Astrocyte of the hippocampus (primary cell): ENCODE measurements at places on chromosomes 4 and X.

DNA sequence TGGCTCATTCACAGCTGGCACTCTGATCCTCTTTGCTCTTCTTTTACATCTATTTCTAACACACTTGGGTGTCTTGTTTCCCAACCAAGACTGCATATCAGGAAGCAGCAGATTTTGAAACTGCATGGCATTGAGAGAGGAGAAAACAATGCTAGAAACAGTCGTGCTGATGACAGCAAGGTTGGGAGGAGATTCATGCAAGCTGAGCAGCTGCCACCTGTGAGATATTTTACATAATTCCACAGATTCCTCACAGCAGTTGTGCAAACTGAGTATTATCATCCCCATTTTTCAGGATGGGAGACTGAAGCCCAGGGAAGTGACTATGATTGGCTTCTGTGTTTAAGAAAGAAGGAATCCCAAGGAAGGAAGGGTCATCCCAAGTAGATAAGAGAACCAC lies 105.0 kb downstream of the SLC2A9 start:
- DNase-seq, result no peak

GRCh38 chr4:139922406-139923024 lies 231.5 kb downstream of the MAML3 start:
- DNase-seq, result peak; percentile 76

DNA sequence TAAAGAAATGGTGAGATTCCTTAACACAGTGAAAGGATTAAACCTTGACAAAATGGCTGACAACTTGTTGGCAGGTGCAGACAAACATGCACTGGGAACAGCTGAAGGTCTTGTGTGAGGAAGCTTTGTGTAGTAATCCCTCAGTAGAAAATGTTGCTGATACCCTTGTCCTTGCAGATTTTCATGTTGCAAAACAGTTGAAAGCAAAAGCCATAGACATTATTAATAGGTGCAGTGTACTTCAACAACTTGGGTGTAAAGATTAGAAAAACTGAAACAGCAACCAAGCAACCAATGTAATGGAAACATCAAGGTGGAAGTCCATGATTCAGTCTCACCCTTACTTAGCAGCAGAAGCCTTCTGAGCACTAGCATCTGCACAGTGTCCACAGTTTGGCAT lies 29.8 kb downstream of the UGT2B7 start:
- DNase-seq, result no peak

GRCh38 chr4:74433043-74433442 lies 11.9 kb upstream of the AREG start:
- no peak for DNase-seq

DNA sequence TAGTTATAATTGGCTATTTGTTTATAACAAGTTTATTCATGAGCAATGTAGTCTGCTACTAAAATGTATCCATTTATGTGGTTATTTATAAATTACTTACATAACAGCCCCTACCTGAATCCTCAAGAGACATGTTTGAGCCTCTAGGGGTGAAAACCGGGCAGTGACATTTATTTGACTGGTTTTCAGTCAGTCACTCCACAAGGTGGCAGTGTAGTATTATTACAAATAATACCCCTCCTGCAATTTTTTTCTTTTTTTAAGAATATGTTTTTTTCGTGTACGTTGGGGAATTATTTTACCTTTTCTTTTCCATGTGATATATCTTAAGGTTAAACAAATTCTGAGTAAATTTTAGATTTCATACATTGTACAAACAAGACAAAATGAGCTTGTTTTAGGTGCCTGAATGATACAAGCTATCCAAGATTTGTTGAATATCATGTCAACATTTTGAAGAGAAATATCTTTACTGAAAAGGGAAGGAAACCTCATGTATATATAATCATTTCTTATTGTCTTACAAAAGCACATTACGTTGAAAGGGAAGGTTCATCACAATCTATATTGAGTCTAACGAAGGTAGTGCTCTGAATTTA lies 598.7 kb upstream of the TECRL start:
- DNase-seq, result peak; percentile 72

DNA sequence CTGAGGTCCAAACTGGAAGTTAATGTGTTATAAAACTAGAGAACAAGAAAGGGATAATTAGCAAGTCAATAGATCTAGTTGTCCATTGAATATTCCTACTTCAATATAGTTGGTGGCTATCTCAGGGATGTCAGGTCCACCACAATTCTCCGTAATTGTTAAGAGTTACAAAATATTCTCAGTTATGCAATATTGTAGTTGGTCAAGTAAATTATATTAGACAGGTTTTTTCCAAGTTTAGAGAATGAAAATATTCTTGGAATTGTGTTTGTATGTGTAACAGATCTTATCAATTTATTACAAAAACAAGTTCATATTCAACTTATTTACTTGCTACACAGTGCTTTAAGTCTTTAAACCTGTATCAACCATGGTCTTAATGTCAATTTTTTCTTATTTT lies 547.4 kb downstream of the SPRY1 start:
- DNase-seq, result no peak

DNA sequence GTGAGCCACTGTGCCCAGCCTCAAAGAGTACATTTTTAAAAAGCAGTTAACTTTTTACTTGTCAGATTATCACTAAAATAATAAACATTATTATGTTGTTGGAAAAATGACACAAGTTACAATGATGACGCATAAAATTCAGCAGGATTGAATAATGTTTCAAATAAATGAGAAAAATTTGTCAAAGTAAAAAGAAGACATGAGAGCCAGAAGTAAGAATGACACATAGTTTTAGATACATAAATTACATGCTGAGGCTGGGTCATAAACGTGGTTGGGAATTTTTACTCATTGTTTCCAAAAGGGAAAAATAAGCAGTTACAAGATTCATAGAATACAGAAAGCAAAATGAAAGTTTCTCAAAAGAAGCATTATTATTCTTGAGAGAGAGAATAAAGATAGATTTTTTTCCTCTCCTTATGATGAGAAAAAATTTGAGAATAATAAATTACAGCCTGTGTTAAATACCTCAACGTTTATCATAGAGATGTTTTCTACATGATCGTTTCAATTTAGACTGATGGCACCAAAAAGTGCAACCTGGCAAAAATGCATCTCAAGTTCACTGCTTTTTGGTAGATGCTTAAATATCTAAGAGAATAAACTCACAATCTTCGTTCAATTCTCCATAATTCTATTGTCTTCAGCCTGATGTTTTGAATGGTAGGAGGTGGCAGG lies 40.4 kb downstream of the GUCY1B1 start:
- DNase-seq, result no peak

- DNase-seq, result no peak
Observed at GRCh38 chr4:124887739-124888138, 175.2 kb upstream of the ANKRD50 start.
